PC-9 (cell line): ENCODE measurements at places on chromosomes 2 and 18. TPM values are rescaled to one million over a fixed set of nuclear protein-coding genes. Genes with fewer than 3 reads are reported as not detected.

DNA sequence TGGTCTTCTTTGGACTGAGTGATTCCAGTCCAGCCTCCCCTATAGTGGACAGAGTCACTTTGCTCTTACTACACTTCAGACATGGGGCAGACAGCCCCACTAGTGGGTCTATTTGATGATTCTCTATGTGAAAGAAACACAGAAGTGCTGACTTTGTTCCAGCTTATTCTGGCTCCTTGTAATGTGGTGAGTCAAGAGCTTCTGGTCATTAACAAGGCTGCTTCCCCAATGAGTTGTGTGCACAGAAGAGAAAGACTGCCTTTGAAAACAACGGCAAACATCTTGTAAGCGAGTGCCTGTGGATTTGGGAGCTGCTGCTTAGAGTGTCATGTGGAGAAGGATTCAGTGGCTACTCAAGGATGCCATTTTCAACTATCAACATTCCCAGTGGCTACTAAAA is 39.1 kb downstream of the RMC1 start:
- no peak for DNase-seq

GRCh38 chr2:154233231-154233630 is 361.5 kb downstream of the GALNT13 start:
- no peak for DNase-seq

- no peak for DNase-seq
These were observed 9.2 kb downstream of the HS6ST1 start for GRCh38 chr2:128309280-128310093.

GRCh38 chr2:181621779-181622490 is 35.0 kb downstream of the CERKL start:
- no peak for DNase-seq

Gene SLC4A3
- total RNA-seq, result 7.3 and 9.0 TPM in 2 replicates
